ENCODE measurements at places on chromosomes 6 and 20.

GRCh38 chr6:35973670-35974222 is 50.7 kb downstream of the SLC26A8 start:
- DNase-seq: no peak

GRCh38 chr6:105431226-105431625 is 28.3 kb upstream of the PREP start:
- DNase-seq: no peak

GRCh38 chr6:404685-405423 is 13.3 kb downstream of the IRF4 start:
- no peak for DNase-seq

DNA sequence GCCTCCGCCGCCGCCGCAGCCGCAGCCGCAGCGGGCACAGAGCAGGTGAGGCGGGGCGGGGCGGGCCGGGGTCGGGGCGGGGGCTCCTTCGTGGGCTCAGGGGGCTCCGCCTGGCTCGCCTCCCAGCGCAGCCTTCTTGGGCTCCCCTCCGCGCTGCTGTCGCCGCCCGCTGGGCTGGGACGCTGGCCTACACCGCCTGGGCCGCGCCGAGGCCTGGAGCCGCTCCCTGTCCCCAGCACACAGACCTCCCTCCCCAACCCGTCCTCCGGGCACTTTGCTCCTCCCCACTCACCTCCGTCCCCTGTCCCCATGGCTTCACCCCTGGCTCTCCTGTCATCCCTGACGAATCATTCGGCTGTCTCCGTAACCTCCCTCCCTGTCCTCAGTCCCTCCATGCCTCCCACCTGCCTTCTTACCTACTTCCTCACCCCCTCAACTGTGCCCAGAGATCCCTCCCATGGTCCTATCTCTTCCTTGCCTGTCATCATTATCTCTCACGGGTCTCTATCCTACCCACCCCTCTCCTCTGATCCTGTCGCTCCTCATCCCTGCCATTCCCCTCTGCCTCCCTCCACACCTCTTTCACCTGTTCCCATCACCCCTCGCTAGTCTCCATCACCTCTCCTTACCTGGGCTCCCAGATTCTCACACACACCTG is 512 bp downstream of the TTBK1 start:
- no peak for DNase-seq

DNA sequence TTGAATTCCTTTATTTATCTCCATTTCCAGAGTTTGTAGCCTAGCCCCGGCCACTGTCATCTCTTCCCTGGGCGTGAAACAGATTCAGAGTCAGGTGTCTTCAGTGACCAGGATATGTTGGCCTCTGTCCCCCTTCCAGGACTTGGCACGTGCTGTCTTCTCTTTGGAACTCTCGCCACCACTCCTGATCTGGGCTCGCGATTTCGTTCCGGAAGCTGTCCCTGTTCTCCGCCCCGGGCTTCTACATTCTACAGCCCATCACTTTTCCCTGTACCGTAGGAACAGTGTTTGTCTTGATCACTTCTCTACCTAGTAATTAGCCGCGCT is 739 bp downstream of the GSS start:
- no peak for DNase-seq

- DNase-seq: no peak
These were observed 78.5 kb upstream of the EYA2 start for GRCh38 chr20:46816097-46816496.

GRCh38 chr6:159431750-159432149 is 261.3 kb downstream of the SOD2 start:
- no peak for DNase-seq

DNA sequence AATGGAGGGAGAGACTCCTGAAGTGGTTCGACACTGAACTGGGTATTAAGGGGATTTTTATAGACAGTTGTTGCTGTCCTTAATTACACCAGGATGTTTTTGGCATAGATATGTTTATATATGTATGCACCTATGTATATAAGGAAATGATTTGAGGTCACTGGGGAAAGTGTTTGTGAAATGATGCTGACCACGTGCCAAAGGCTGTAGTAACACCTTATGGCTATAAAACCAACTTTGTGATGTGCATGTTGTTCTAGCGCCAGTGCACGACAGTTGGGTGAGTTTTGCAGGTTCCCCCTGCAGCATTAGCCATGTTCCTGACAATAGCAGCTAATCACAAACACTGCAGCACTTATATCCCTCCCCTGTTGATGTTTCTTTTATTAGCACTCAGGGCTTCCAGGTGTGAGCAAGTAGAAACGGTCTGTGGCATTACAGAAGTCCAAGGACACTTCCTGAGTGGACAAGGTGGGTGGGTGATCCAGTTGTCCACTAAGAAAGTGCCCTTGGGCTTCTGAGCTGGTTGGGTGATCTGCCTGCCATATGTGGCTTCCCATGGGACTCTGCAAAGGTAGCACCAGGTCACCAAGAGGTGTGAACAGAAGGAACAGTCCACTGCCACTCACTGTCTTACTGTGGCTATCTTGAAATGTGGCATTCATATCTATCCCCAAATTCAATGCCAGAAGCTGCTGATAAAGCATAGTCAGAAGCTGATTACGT is 63.0 kb upstream of the RBM24 start:
- DNase-seq: no peak

DNA sequence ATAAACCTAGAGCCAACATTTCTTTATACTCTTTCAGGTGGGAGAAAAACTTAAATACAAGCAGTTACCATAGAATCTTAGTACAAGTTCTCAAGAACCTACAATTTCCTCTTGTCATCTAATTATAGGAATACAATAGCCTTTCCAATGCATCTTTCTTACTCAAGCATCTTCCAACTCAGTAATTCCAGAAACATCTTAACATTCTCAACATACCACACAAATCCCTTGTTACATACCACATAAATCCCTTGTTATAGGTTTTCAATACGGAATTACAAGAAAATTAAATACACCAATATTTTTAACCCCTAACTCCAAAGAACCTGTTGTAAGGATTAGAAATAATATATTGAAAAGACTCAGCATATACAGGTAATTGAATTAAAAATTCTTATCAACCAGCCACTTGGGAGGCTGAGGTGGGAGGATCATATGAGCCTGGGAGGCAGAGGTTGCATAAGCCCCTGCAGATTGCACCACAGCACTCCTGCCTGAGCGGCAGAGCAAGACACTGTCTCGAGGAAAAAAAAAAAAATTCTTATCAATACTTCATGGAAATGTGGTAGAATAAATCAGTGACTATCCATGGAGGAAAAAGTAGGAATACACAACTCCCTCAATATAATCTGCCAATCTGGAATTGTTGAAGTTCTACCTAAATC is 127.5 kb upstream of the CCDC28A start:
- DNase-seq: no peak

DNA sequence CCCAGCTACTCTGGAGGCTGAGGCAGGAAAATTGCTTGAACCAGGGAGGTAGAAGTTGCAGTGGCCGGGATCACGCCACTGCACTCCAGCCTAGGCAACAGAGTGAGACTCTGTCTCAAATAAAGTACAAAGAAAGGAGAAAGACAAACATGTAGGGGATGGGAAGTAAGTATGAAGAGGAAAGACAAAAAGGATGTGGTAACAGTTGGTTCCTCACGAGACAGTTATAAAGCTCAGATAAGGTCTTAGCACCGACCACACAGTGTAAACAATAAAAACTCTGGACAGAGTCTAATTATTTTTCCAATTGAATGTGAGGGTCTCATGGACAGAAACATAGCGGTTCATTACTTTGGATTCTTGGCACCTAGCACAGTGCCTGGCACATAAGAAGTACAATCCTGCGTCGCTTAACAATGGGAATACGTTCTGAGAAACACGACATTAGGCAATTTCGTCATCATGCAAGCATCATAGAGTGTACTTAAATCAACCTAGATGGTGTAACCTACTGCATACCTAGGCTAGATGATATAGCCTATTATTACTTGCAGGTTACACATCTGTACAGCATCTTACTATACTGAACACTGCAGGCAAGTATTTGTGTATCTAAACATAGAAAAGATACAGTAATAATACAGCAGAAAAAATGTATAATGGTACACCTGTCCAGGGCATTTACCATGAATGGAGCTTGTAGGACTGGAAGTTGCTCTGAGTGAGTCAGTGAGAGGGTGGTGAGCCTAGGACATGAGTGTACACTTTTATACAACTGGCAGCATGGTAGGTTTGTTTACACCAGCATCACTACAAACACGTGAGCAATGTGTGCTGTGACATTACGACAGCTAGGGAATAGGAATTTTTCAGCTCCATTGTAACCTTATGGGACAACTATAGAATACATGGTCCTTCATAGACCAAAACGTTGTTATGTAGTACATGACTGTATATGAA is 38.2 kb downstream of the MBOAT1 start:
- DNase-seq: no peak

DNA sequence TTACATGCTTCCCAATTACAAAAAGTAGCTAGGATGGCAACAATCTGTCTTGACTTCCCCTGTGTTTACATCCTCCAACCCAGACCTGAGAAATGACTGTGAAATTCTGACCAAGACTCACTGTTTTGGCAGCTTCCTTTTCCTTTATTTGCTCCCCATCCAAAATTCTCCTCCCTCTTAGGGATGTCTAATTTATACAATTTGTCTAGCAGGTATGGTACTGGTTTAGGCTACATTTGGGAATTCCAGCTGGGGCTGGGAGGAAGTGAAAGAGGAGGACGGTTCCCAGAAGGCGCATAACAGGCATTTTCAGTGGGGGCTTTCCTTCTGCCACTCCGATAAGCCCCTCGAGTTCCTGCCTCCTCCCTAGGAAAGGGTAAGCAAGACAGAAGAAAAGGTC is 231.5 kb upstream of the BTBD3 start:
- no peak for DNase-seq

GRCh38 chr6:4802312-4802935 is 26.2 kb downstream of the CDYL start:
- no peak for DNase-seq

- no peak for DNase-seq
These were observed 23.2 kb downstream of the ID4 start for GRCh38 chr6:19860235-19860877.

GRCh38 chr6:119333707-119334295 is 15.8 kb downstream of the MAN1A1 start:
- DNase-seq: peak; percentile 49

GRCh38 chr6:35534407-35535170 is 21.9 kb upstream of the TULP1 start:
- DNase-seq: no peak

DNA sequence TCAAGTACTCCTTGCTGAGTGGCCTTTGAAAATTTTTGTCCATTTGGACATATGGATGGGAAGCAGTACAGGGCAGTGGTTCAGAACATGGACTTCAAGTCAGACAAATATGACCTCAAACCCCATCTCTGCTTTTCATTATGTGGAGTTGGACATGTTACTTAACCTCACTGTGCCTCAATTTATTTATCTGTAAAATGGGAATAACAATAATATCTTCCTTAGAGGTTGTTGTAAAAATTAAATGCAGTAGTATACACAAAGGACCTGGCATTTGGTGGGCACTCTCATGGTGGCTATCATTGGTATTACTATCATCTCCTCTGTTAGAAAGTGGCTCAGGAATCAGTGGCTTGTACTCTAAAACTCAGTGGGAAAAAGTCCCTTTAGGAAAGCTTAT is 204.0 kb upstream of the MYLIP start:
- DNase-seq: no peak

DNA sequence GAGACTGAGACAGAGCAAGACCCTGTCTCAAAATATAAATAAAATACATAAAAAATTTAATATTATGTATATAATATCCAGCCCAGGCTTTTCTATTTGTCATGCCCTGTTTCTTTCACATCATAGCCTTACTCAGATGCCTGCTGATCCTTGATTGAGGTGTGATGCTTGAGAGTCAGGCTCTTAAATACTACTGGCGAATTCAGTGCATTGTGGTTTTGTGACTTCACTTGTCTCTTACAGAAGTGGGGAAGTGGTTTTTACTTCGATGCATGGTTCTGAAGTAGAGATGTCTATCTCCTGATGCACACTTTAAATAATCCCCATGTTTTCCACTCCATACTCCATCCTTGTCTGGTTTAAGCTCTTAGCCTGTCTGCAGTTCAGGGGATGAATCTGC is 29.1 kb downstream of the ASXL1 start:
- DNase-seq: peak; percentile 32

GRCh38 chr6:125529061-125529460 is 220.4 kb upstream of the HEY2 start:
- DNase-seq: no peak

DNA sequence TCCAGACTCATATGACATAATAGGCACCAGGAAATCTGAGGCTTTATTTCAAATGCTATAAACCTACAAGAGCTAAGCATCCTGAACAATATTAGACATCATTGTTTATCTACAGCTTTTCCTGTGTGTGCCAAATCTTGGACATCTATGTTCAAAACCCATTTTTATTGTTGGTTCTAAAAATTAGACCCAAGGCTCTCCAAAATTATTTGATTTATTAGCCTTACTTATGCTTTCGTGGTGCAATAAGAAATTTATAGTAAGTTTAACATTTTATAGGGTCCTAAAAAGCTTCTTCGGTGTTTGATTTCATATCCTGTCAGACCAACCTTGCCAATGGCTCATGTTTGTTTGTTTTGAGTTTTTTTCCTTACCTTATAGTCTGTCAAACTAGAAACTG is 1014.5 kb upstream of the MANEA start:
- DNase-seq: no peak

GRCh38 chr6:122758927-122759334 is 20.6 kb upstream of the FABP7 start:
- no peak for DNase-seq

- DNase-seq: no peak
These were observed 142.9 kb downstream of the WDR27 start for GRCh38 chr6:169558774-169559441.

- no peak for DNase-seq
These were observed 57.5 kb downstream of the MKKS start for GRCh38 chr20:10376270-10377075.

DNA sequence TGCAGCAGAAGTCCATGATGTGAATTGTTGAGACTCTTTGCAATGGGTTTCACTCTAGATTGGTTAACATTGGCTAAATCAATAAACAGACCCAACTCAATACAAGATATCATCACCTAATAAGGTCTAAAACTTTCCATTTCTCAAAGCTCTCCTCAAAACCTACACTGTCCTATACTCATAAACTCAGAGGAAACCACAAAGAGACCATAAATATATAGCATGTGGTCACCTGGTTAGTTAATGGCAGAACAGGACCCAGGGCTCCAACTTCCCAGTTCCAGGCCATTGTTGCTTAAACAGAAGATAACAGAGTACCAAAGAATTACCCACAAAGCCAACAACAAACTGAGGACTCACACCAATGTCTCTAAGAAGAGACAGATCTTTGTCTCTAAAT is 12.0 kb downstream of the RTN4IP1 start:
- no peak for DNase-seq

DNA sequence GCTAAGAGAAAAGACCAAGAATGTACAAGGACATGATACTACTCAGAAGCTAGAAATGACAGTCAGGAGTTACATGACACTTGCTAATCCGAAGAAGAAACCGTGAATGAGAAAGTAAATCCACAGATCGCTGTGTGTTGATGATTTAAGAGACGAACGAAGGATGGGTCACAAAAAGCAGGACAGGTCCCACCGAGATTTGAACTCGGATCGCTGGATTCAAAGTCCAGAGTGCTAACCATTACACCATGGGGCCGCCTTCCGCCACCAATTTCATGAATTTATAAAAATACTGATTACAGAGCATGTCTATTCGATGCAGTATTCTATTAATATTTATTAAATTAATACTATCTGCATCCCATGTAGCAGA is 54.0 kb upstream of the BTN3A2 start:
- peak; percentile 66 for DNase-seq

Measured in CD4-positive, alpha-beta T cell treated with Interleukin-1 beta for 1 hour (primary cell).